ENCODE measurements at places on chromosomes 2 and 18.

DNA sequence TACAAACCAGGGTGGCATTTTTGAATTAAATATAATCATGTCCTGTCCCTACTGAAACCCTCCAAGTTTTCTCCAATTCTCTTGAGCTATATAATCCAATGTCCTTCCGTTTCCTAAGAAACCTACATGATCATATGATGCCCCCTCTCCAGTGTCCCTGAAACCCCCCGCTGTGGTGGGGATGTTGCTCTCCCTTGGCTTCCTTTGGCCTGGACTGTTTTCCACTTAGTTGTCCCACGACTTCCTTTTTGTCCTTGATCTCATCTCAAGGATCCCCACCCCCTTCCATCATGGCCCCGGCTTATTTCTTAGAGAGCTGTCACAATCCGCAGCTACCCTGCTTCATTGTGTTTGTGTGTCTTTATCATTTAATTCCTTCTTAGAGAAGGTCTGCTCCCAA lies 43.8 kb downstream of the TMEM18 start:
- DNase-seq = no peak

DNA sequence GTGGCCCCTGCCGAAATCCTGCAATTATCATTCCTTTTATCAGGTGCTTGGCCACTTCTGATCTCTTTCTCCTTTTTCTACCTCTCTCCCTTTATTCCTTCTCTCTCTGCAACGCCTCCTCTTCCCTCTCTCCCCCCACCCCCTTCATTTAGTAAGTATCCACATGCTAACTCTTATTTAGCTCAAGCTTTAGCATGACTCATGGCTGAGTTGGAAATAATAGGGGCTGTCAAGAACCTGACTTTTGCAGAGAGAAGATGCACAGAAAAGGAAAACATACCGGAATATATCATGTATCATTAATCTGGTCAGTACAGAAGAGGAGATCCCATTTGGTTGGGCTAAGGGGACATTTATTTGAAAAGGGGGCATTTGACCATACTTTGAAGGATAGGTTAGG lies 33.1 kb downstream of the FAM171B start:
- DNase-seq = no peak

- DNase-seq = no peak
Observed at GRCh38 chr2:240390091-240391073, 45.1 kb upstream of the GPC1 start.

DNA sequence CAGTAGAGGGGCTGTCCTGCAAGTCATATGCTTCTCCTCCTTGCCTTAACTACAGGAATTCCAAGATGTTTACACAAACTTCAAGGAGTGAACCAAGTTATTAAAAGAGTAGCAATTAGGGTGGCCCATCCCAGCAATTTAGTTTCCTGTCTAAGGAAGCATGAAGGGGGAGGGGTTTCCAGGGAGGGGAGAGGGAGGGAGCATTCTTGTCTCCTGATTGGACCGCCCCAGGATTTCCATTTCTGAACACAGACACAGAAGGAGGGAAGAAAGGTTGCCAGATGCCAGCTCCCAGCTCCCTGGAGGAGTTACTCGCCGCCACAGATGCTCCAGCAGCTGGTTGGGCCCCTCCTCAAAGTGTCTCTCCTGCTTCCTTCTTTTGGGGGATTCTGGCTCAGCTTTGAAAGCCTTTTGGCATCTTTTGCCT lies 107.6 kb downstream of the TRIB2 start:
- no peak for DNase-seq

DNA sequence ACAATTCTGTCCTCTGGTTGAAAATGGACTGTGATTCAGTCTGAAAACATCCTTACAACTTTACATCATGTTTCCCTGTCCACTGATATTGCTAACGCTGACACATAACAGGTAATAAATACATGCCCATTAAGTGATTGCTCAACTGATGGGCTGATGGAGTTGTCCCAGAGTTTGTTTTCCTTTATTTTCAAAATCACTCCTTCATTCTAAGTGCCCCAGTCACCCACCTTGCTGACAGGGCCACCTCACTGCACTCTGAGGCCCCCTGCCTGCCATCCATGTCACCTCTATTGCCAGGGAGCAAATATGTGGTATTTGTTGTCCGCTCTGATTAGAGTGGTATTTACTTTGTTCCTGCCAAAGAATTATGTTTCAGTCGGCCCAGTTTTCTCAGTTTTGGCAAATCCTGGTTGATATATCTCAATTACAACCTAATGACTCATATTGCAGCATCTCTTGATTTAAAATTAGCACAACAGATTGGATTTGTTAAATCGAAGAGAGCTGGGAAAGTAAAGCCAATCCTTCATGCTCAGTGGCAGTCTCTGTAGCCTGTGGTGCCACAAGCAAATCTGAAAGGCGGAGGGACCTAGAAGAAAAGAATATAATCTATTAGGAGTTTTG lies 105.1 kb downstream of the RDH14 start:
- DNase-seq = no peak

GRCh38 chr2:240255811-240256703 lies 115.6 kb upstream of the OTOS start:
- no peak for DNase-seq

DNA sequence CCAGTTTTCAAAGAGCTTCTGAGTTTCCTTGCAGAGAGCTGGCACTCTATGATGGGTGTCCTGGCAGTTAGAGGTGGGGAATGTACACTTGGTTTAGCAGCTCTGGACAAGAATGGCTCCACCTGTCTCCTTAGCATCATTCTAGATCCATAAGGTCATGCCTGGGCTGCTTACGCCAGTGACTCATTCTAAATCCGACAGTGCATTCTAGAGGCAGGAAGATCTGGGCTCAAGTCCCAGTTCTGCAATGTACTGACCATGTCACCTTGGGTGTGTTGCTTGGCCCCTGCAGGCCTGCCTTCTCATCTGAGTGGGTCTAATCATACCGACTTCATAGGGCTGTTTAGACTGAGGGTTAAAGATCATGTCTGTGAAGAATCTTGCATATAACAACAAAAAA lies 46.5 kb downstream of the PTGR3 start:
- no peak for DNase-seq

DNA sequence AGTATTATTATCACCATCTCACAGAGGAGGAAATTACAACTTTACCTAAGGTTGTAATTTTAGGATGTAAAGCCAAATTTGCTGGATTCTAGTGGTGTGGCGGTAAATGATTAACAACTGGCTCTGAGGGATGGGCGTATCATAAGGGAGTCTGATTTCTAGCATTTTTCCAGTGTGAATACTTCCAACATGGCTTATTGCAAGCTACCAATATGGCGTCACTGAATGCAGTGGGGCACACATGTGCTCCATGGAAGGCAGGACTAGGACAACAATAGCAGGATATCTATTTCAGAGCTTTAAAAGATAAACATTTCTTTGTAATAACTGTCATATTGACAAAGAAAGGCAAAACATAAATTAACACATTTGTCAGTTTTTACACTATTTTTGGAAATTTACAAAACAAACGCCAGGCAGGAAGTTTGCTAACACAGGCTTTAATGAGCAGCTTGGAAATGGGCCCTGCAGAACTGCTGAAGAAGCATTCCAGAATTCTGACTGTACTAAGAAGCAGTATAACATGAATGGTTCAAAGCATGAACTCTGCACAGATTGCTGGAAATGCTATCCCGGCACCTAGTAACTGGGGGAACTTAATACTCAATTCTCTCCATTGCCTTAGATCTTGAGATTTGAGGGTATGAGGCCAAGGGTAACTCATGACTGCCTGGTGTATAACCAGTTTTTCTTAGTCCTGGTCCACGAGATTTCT lies 439.3 kb upstream of the MAP2 start:
- DNase-seq = no peak

DNA sequence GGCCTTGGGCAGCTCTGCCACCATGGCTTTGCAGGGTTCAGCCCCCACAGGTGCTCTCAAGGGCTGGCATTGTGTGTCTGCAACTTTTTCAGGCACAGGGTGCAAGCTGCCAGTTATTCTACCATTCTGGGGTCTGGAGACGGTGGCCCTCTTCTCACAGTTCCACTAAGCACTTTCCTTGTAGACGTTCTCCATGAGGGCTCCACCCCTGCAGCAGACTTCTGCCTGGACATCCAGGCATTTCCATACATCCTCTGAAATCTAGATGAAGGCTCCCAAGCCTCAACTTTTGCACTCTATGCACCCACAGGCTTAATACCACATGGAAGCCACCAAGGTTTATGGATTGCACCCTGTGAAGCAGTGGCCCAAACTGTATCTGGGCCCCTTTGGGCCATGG lies 91.0 kb upstream of the RND3 start:
- no peak for DNase-seq

GRCh38 chr2:9145752-9146430 lies 60.7 kb upstream of the ASAP2 start:
- no peak for DNase-seq

GRCh38 chr2:238978497-238978896 lies 130.6 kb downstream of the TWIST2 start:
- no peak for DNase-seq

- no peak for DNase-seq
Observed at GRCh38 chr2:223180463-223180862, 128.5 kb downstream of the KCNE4 start.

DNA sequence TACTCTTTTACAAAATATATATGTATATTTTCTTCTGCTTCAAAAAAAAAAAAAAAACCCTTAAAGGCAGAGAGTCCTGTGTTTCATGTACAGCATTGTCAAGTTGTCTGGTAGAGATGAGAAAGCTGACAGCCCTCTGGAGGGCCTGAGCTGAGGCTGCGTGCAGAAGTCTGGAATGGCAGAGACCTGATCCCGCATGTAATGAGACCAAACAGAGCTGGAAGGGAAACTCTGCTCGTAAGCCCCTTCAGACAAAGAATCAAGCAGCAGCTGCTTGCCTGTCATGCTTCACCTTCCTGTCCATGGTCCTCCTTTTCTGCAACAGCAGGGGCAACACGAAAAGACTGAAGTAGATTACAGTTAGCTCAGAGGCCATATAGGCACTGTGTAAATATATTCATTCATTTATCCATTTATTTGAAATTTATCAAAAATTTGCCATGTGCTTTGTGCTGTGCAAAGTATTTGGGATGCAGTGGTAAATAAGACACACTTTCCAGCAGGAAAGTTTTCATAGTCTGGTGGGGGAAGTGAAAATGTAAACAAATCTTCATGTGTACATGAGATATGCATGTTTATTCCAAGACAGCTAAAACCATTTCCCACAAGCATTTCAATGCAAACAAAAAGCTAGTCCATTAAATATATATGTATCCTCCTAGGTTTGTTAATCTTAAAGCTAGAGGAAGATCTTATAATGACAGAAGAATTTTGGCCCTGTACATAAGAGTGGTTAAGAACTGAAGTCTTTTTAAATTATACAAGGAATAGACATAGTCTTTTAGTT lies 912.7 kb downstream of the CPS1 start:
- DNase-seq = no peak

DNA sequence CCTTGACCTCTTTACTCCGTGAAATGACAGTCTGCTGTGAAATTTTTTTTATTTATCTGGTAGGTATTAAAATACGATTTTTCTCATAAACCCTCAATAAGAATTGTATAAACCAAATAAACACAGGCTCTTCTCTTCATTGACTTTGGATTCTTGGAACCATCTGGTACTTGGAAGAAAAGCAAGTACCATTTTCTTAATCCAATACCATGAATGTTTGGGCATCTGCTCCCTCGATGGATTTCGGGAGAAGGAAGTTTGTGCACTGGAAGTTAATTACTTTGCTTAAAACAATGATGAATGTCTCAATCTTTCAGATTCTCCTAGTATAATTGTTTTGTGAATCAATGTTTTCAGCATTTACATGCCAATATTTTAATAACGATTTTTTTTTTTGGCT lies 5.3 kb upstream of the SCG2 start:
- no peak for DNase-seq

GRCh38 chr18:63002305-63002704 lies 287.0 kb downstream of the PHLPP1 start:
- no peak for DNase-seq

GRCh38 chr18:26662996-26663395 lies 114.6 kb upstream of the KCTD1 start:
- no peak for DNase-seq

GRCh38 chr2:64471600-64471999 lies 17.6 kb downstream of the LGALSL start:
- DNase-seq = no peak

DNA sequence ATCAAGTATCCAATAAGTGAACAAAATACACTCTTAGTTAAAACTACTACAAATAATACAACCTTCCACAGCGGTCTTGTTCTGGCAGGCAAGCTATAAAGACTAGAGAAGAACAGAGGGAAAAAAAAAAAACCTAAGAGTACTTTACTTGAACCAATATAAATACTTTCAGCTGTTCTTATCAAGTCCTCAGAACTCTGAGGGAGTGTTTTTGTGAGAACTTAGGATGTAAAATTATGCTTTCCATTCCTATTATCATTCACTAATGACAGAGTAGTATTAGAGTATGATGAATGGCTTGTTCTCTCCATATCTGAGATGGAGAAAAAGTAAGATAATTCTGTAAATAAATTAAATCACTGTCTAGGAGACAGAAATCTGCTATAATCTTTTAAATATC lies 68.3 kb downstream of the ATL2 start:
- DNase-seq = no peak

GRCh38 chr2:50782543-50782942 lies 249.4 kb downstream of the NRXN1 start:
- no peak for DNase-seq

- no peak for DNase-seq
Observed at GRCh38 chr2:107108556-107108955, 222.6 kb upstream of the ST6GAL2 start.

DNA sequence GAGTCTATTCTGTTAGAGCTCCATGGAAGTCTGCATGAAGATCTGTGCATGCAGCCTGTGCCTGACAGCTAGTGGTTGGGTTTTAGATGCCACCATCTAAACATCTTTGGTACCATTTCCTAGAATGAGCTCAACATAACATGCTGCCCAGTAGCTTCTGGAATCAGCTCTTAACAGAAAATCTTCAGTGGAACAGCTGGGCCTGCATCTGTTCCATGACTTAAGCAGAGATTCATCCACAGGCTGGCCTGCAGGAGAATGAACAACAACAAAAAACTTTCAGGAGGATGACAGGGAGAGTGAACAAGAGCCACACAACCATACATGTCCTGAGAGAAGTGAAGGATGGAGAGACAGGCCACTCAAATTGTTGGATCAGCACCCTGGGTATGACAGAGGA lies 316.6 kb downstream of the RDH14 start:
- DNase-seq = no peak

GRCh38 chr2:60513996-60514395 lies 39.5 kb downstream of the BCL11A start:
- DNase-seq = no peak

- DNase-seq = no peak
Observed at GRCh38 chr18:74836296-74837139, 238.8 kb downstream of the ZNF407 start.

DNA sequence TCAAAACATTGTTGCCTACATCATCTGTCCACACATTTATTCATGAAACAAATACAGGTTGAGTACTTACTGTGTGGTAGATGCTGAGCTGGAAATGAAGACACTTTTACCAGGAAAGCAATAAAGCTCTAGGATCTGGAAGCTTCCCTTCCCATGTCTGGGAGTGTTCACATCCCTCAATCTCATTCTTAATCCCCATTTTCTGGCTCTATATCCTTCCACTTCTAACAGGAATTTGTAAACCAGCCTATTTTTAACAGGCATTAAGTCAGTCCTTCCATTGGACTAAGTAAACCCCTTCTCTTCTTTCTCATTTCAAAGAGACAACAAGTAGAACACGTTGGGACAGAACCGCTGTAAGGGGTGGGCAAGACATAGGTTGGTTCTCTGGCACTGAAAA lies 589.5 kb downstream of the ARHGAP15 start:
- no peak for DNase-seq

GRCh38 chr2:60508339-60508917 lies 45.0 kb downstream of the BCL11A start:
- DNase-seq = no peak
